ENCODE measurements at places on chromosomes 11 and 22.

DNA sequence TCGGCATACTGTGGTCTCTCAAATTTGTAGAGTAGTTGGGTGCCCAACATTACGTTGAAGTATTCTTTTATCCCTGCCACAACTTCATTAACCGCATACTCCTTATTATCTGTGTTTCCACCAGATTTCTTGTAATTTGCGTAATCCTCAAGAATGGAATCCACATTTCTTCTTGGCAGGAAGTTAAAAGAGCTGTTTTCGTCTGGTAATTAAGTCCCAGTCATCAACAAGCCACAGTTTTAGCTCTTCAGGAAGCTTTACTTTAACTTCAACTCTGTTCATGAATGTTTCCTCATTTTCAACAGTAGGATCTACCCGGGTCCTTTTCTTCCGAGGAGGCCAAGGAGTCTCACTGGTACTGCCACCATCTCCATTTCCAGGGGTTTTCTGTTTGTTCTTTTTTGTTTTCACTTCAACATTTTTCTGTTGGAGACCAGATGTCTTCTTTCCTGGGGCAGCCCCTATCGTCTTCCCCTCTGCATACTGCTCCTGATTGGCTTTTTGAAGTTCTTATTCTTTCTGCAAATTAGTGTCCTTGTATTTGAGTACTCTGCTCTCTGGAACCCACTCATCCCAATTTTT is 30.3 kb downstream of the PDE3B start:
- no peak for DNase-seq

- DNase-seq, result no peak
These were observed 11.9 kb upstream of the WT1 start for GRCh38 chr11:32447252-32447651.

DNA sequence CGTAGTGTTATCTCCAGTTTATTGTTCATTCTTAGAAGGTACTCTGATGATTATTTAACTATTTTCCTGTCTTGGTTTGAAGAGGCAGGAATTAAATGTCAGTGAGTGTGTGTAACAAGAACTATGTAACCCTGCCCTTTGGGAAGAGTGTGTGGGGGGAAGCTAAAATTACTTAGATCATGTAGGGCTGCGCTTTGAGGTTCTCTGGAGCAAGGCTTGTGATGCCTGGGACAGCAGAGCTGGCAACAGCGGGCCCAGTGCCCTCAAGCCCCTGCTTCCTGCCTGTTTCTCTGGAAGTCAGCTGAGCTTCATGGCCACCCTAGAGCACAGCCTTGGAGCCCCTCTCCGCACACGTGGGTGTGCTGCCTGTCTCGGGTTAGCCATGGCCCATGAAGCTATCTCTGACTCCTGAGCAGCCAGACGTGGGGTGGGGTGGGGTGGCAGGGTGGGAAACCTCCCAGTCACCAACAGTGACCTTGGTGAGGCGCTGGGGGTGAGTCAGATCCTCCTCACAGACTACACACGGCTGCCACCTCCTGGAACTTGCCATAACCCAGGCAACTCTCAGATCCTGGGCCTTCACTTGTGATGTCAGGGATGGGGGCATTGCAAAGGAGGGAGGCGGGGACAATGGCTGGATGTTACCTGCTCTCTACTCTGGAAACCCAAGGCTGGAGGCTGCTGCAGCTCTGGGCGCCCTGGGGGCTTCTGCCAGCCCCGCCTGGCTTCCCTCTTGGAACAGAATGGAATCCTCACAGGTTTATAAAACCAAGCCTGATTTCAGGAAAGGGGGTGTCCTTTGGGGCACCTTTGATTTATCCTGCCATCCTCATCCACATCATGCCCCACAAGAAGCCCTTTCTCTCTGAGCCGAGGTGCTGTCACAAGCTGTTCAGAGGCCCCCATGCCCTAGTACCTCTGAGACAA is 88.6 kb downstream of the SNX19 start:
- no peak for DNase-seq

- DNase-seq, result no peak
These were observed 34.5 kb upstream of the OLFML1 start for GRCh38 chr11:7450836-7451235.

GRCh38 chr11:115123641-115124040 is 380.6 kb downstream of the CADM1 start:
- DNase-seq, result no peak

- no peak for DNase-seq
These were observed 25.6 kb downstream of the RNF141 start for GRCh38 chr11:10515418-10515817.

- DNase-seq, result no peak
These were observed 74.7 kb downstream of the BUD13 start for GRCh38 chr11:116698080-116698479.

GRCh38 chr22:42470366-42471082 is 38.3 kb upstream of the NFAM1 start:
- DNase-seq, result no peak

GRCh38 chr11:72864702-72865655 is 50.8 kb downstream of the ATG16L2 start:
- DNase-seq, result no peak

DNA sequence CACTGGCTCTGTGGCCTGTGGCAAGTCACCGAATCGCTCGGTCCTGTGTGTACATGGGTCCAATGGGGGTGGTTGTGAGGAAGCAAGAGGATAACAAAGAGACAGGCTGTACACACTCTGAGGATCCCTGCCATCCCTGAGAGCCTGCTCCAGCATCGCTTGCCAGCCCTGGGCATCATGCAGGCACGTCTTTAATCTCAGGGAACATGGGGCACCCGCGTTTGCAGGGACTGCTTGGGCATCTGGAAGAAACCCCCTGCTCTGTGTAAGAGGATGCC is 1.3 kb upstream of the C1QTNF5 start:
- DNase-seq, result no peak

DNA sequence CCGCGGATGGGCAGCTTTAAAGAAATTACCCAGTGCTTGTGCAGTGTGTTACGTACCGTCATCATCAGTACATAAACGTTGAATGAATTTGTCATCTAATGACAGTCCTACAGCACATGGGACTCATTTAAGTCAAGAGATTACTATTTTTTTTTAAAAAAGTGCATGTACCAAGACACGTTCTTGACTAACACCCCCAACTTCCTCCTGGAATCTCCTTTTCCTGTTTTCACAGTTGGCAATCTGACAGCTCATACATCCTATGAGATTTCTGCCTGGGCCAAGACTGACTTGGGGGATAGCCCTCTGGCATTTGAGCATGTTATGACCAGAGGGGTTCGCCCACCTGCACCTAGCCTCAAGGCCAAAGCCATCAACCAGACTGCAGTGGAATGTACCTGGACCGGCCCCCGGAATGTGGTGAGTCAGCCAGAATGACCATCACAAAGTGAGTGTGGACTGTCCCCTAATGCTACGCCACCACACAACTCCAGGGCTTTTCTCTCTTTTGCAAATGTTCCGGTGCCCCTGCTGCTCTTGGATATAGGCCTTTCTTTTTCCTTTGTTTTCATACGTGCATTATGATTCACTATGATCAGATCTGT is 162.0 kb upstream of the SORL1-AS1 start:
- DNase-seq, result no peak

- DNase-seq, result no peak
These were observed 43.7 kb downstream of the CD82 start for GRCh38 chr11:44608991-44609782.

DNA sequence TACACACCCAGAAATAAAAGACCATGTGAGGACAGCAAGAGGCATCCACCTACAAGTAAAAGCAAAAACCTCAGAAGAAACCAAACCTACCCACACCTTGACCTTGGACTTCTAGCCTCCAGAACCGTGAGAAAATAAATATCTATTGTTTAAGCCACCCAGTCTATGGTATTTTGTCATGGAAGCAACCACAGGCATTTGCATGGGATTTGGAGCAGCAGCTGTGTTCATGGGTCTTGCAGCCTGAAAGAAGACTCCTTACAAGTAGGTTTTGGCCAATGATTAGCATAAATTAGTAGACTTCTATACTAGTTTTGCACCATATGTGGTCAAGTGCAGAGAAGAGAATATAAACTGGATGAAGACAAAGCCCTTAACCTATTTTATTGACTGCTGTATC is 27.9 kb downstream of the FSHB start:
- DNase-seq, result no peak

DNA sequence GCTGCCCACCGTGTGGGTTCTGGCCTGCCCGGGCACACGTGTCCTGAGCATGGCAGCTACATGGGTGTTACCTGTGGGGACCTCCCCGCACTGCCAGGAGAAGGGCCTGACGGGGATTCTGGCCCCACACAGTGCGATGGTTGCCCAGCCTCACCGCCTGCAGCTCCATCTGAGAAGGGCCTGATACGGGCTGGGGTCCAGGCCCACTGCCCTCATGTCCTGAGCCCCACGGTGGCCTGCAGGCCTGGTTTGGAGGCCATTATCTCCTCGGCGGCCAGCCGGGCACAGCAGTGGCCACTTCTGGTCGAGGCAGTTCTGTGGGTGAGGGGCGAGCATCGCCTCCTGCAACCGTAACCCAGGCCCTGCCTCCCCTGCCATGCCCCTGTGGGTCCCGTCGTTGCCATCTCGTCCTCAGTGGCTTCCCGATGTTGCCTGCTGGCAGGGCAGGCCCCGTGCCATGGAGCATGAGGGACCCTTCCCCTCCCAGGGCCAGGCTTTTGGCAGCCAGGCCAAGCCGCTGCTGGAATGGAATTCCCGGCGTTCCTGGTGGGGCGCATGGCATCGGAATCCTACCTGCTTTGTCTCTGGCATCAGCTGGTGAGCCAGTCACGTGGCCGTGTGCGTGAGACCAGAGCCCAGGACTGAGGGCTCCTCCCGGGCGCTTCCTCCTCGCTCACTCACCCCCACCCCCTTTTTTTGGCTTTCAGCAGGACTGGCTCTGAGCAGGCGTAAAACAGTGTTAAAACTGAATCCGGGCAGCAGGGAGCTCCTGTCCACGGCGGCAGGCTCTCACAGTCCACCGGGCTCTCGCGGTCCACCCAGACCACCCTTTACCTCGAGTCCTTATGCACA is 71.9 kb upstream of the PPARA start:
- no peak for DNase-seq

DNA sequence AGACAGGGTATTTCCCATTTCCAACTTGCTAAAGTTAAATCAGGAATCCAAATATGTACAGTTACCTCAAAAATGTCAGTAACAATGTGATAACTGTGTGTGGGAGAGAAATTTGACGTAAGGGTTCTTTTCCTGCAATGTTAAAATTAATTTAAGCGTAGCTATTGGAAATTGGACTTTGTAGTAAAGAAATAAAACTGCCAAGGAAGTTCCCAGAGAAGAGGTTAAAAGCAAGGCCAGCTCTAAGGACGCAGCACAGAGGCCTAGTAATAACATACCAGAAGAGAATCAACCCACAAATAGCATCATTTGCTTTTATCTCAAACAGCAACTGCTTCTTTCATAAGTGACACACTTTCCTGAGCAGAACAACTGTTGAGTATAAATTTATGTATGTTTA is 36.8 kb upstream of the GRIA4 start:
- no peak for DNase-seq

GRCh38 chr22:38566726-38567504 is 3.1 kb downstream of the DMC1 start:
- DNase-seq, result no peak

GRCh38 chr22:17387356-17387755 is 18.1 kb downstream of the CECR2 start:
- no peak for DNase-seq

- DNase-seq, result no peak
These were observed 222.9 kb downstream of the NAV2 start for GRCh38 chr11:19935507-19935906.

DNA sequence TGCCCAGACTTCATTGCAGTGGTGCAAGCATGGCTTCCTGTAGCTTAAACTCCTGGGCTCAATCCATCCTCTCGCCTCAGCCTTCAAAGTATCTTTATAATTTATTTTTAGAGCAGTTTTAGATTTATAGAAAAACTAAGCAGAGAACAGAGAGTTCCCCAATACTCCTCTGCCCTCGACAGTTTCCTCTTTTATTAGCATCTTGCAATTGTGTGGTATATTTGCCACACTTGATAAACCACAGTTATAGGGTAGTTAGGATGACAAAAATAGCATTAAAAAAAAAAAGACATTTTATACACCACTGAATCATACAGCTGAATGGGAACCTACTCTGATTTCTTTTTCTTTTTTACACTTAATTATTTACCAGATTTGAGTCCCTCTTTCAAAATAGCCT is 31.2 kb downstream of the MS4A2 start:
- no peak for DNase-seq

Data from hypothalamus (tissue), 51 donors.